Substantia nigra (tissue), 51 donors: ENCODE measurements at places on chromosomes 1 and 21.

DNA sequence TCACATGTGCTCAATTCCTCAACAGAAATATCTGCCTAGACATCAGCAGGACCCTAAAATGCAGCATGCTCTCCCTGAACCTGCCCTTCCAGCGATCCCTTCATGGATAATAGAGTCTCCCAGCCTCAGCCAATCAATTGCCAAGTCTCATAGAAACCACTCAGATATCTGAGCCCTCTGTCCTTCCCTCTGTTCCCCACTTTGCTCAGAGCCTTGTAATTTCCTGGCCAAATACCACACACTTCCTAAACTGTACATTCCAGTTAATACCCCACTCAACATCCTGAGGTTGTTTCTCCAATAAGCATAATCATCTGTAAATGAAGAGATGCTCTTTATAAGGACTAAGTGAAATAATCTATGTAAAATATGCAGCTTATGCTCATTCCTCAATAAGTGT, 59.3 kb upstream of the PTGFRN start:
- no peak for DNase-seq

DNA sequence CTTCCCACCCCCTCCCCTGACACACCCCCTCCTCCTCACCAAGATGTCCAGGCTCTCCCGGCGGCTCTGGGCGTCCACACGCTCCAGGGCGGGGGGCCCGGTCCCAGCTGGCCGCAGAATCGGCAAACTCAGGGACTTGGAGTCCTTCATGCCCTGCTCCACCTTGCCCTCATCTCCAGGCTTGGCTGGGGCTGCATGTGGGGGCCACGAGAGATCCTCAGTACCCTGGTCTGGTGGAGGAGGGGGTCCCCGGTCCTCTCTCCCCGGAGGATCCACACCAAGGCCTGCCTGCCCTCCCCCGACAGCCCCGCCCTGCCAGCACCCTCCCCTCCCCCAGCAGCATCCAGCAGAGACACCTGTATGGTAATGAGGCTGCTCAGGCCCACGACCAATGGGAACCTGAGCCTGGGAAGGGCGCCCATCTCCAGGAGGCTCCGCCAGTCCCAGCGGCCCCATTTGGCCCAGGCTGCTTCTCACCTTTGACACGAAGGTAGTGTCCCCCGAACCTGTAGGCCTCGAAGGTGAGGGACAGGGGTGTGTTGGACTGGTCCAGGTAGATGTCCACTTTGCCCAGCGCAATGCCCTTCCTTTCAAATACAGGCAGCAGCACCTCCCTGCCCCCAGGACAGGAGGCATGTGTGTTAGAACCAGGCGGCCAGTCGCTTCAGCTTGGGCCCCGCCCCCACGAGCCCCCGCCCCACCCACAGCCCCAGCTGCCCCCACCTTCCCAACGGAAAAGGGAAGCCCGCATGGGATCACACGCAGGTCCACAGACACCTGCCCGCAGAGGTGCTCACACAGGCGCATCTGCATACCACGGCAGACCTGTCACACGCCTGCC, 8.2 kb upstream of the TNFRSF25 start:
- DNase-seq, result no peak

DNA sequence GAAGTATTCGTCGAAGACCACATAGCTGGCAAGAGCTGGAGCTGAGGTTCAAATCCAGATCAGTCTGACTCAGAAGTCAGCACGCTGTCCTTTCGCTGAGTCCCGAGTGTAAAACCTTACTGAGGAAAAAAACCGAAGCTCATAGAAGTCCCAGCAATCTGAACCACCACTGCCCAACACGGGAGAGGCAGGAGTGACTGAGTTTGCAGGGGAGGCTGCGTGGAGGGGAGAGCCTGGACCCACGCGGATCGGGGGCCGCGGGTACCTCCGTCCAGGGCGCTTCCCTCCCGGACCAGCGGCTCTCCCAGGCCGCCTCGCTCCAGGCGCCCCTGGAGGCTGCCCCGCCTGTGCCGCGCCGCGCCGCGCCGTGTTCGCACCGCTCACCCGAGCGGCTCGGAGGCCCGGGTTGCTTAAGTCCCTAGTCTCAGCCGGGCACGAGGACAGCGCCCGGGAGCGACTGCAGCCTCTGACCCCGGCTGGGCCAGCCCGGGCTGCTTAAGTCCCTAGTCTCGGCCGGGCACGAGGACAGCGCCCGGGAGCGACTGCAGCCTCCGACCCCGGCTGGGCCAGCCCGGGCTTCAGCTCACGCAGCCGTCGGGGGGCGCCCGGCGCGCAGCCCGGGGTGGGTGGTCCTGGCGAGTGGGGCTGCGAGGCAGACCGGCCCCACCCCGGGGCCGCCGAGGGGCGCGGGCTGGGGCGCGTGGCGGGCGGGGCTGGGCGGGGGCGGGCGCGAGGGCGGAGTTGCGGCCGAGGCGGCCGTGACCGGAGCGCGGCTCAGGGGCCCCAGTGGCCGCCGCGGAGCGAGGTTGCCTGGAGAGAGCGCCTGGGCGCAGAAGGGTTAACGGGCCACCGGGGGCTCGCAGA, at the start of gene ADAMTSL4:
ADAMTSL4 (plus strand) TSS at position 777 of the 864 bp plus-strand sequence. CDS start 2,881 bp downstream, outside the sequence.
- DNase-seq, result no peak

DNA sequence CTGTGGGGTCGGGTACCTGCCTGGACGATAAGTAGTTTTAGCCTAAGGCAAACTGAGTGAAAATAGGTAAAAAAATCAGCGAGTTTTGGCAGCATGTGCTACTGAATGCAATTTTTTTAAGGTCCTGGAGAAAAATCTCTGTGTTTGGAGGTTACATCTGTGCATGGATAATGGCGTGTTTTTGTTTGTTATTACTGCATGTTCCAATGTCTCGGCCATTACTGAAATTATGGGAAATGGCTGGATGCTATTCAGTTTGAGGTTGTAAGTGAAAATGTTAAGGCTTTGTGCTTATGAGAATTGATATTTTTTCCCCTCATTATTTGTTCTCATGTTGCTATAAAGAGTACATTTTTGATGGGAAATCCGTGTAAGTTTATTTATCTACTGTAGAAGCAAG, 441.7 kb downstream of the PRDM2 start:
- DNase-seq, result no peak

GRCh38 chr1:235861857-235862256, 4.8 kb downstream of the LYST start:
- no peak for DNase-seq

DNA sequence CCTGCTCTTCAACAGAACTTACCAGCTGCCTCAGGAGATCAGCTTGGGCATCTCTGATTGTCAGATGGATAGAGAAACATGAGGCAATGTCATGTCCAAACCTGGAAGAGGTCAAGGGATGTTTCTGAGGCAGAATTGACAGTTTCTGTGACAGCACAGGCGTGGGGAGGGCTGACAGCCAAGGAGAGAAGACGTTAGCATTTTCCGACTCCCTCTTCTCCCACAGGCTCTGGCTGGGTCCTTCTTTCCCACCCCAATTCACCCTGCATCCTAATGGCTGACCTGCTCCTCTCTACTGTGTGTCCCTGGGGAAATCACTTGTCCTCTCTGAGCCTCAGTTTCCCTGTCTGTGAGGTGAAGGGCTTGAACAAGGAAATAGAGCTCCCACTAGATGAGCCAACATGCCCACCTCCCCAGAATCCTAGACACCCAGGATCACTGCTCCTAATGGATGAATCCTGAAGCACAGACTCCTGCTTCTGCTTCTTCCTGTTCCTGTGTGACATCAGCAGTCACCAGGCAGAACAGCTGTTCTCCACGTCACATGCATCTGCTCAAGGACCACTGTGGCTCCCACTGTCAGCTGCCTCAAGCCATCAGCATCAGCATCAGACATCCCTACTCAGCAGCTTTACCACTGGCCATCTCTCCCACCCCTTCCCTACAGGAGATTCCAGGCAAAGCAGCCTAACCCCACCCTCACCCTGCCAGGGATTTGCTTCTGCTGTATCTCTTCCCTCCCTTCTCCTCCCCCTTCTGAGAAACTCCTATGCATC, 408.0 kb downstream of the MATN1 start:
- no peak for DNase-seq

DNA sequence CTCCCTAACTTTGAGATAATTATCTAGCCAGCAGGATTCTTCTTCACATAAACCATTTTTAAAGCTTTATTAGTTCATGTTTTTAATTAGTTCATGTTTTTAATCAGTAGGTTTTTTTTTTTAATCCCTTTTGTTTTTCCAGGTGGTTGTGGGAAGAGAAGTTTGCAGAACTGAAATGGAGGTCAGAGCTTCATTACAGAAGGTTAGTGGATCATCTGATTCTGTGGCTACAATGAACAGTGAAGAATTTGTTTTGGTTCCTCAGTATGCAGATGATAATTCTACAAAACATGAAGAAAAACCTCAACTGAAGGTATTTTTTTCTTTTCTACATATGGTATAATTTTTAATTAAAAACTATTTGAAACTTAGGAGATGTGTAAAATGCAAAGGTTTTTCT, 59.7 kb downstream of the RABGAP1L start:
- DNase-seq, result no peak

- DNase-seq, result no peak
Measured at GRCh38 chr21:29144736-29145353, 14.4 kb downstream of the MAP3K7CL start.

DNA sequence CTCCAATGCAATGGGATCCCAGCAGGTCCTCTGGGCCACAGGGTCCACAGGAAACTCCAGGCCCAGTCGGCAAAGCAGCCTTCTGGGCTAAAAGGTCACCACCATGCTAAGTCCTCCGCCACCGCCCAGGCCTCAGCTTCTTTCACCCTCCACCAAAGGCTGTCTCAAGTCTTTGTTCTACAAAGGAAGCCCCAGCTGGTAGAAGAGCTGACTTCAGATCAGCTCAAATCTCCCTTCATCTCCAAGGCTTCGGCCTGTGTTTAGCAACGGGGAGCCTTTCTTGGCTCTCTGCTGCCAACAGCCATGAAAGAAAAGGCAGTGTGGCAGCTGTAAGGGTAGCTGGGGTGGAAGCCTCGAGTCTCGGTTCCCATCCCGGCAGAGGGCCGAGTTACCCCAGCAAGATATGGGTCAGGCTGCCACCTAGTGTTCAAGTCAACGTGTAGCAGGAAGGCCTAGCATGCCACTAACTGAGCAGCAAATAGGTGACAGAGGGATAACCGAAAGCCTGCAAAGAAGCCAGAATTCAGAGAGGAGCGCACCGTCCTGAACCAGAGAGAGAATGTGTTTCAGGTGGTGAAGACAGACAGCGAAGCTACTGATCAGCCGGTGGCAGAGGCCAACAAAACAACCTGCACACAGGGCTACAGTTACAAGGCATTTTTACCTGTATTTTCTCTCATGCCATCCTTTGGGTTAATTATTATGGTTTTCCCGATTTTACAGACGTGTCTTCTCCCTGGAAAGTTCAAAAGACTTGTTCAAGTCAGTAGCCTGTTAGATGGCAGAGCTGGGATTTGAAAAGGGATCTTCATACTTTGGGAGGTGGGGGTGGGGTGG, 26.8 kb upstream of the CRNN start:
- peak; percentile 15 for DNase-seq

GRCh38 chr1:229908689-229909088, 158.3 kb upstream of the GALNT2 start:
- no peak for DNase-seq

- peak; percentile 43 for DNase-seq
Measured at GRCh38 chr21:41425954-41426675, at the start of gene MX1. TSS of gene MX1 (plus strand) at chr21:41426239. CDS start at chr21:41432071, 5,832 bp downstream.

DNA sequence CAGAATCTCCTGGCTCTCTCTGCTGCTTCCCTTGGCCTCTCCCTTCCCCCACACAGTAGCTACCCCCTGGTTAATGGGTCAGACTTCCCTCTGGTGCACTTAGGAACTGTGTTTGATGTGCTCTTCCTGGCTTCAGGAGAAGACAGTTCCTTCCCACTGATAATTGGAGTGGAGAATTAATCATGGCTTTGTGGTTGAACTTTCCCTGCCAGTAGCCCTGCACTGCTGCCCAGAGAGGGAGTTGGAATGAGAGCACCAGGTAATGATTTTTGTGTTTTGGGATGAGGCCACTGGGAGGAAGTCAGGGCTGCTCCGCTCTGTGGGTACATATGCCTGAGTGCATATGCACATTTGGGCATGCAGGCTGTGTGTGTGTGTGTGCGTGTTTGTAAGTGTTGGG, 39.7 kb upstream of the PADI2 start:
- DNase-seq, result no peak

GRCh38 chr1:61337981-61338848, 255.9 kb downstream of the NFIA start:
- peak; percentile 72 for DNase-seq

GRCh38 chr1:51217101-51217500, 19.0 kb upstream of the RNF11 start:
- no peak for DNase-seq

DNA sequence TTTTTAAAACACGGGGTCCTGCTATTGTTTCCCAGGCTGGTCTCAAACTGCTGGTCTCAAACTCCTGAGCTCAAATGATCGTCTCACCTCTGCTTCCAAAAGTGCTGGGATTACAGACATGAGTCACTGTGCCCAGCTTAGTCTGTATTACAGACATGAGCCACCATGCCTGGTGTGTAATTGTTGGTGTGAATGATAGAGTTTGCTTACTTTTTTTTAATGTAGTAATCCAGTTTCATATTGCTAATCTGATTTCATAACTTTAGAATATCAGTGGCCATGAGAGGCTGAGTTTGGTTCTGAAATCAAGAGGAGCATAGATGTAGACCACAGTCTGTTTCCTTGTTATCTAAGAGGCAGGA, 3.4 kb downstream of the EPB41 start:
- no peak for DNase-seq

DNA sequence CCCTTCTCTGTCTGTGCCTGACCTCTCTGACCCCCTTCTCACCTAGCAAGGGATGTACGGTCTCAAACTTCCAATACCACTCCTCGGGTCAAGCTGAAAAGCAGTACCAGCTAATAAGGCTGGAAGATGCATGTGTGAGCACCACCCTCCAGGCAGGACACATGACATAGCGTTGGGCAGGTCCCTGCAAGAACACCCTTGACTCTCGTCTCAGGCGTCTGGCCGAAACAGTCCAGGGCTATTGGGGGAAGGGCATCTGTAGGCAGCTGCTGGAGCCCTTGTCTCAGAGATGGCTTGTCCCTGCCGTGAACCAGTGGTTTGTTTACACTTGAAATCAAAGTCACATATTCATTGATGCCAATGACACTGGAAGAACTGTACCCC, 56.5 kb downstream of the CD46 start:
- no peak for DNase-seq

DNA sequence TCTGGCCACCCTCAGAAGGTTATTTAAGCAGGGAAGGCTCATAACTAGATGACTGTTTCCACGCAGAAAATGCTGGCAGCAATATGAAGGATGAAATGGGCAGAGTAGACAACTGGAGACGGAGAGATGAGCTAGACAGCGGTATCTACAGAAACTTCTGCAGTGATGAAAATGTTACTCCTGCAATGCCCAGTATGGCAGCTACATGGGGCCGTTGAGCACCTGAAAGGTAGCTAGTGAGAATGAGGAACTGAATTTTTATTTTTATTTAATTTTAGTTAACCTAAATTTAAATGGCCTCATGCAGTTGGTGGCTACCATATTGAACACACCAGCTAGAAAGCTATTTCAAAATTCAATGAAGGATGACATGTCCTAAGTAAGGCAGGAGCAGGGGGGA, 27.3 kb downstream of the SIPA1L2 start:
- DNase-seq, result no peak

DNA sequence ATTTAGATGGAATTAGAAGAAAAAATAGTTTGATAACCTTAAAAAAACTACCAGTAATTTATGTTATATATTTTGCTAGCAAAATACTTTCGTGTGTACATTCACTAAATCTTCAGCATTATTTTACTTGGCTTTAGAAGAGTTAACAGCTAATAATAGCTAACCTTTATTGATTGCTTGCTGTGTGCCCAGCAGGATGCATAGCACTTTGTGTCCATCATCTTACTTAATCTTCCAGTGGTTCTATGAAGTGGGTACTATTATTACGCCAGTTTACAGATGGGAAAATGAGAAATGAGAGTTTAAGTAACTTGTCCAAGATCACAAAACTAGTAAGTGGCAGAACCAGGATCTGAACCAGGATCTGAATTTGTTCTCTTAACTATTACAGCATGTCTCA, 41.7 kb upstream of the GPR25 start:
- no peak for DNase-seq
